ENCODE measurements at places on chromosomes 4 and X.
A peak's percentile ranks its signal among the peaks of the same experiment; 100 is the strongest.

GRCh38 chr4:6221851-6222760 is 21.8 kb upstream of the JAKMIP1 start:
- DNase-seq, result peak; percentile 86

DNA sequence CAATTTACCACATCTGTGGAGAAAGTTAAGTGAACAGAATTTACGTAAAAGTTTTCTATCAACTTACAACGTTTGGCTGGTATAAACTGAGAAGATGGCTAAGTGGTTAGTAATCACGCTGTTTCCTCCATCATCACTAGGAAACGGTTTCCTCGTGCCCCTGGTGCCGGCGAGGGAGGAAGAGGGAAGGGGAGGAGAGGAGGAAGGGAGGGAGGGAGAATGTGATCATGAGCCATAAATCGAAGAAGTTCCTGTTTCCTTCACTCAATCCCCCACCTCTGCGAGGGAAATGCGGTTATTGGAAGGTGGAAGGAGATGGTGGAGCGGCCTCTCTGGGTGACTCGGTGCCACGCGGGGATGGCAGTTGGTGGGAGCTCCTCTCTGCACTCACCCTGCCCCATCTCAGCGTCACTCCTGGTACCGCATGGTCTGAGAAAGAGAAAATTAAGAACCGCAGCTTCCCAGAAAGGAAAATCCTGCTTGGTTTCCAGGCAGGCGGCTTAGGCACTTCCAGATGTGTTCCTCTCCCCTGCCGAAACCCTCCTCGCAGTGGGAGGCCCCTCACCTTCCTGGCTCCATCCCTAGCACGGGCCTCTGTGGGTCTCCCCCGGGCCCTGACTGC is 216.8 kb downstream of the AFAP1 start:
- no peak for DNase-seq

GRCh38 chr4:64014647-64015046 is 394.6 kb downstream of the TECRL start:
- no peak for DNase-seq

- no peak for DNase-seq
These were observed 14.2 kb downstream of the FSTL5 start for GRCh38 chr4:162149644-162150043.

- no peak for DNase-seq
These were observed 56.4 kb downstream of the C4orf51 start for GRCh38 chr4:145736241-145736831.

DNA sequence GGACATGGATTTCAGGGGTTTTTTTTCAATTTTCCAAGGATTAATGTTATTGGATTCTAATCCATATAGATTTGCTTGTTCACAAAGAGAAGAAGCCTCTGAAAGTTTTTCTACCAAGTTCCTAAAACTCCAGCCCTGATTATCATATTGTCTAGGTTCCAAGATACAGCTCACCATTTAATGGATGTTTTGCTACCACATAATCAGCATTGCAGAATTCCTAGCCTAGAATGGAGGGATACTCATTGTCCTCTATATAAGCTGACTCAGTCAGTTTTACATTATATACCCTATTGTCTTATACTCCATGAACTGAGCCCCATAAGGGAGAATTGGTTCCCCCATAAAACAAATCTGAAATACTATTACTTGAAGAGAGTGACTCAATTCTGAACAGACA is 664.7 kb upstream of the FAM241A start:
- no peak for DNase-seq

DNA sequence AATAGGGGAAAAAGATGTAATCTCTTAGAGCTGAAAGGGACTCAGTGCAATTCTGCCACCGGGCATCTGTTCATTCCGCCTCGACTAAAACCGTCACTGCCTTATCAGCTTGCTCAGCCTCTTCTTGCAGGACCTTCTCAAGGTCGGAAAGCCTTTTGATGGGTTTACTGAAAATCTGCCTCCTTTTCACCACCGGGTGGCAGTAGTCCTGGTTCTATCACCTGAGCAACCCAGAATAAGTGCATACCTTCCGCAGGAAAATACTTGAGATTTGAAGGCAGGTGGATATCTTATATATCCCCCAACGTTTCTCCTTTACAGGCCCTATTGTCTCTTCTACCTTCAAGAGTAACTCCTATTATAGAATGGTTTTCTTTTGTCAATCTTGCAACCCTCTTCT is 103.4 kb upstream of the PAK3 start:
- peak; percentile 51 for DNase-seq

- DNase-seq, result no peak
These were observed 114.6 kb downstream of the UBE2K start for GRCh38 chr4:39812500-39812899.

GRCh38 chr4:155624478-155624877 is 42.2 kb upstream of the GUCY1A1 start:
- DNase-seq, result no peak

DNA sequence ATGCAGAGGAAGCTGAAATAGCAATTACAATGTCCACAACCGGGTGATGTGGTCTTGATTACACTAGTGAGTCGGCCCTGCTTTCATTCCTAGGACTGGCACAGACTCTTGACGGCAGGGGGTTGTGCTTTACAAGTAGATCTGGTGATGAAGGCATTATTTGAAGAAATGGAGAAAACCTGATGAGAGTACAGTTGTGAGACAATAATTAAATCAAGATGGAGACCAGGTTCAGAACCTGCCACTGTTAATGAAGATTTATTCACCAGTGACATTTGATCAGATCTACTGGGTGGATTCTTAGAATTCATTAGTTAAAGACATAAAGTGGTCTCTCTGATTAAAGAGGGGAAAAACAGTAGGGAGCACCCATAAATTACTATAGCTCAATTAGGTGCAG is 747.2 kb downstream of the STPG2 start:
- DNase-seq, result no peak

DNA sequence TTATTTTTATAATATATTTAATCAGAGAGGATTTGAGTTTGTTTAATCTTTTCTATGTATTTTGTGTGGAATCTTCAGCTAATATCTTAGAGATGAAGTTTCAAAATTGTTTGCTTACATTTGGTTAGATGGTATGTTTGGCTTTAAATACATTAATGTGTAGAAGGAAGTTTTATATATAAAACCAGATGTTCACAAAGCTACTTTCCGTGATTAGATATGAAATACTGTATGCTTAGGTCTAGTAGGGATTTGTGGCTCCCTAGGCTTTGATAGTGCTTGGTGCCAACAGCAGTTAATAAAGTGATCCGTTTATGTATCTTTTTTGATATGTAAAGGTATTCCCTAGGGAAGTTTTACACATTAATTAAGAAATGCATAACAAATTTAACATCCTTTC is 223.0 kb downstream of the ARHGAP10 start:
- DNase-seq, result no peak

- DNase-seq, result no peak
These were observed 187.5 kb upstream of the TBC1D9 start for GRCh38 chr4:140943486-140944198.

GRCh38 chrX:72141372-72142004 is 9.8 kb upstream of the RTL5 start:
- DNase-seq, result no peak

DNA sequence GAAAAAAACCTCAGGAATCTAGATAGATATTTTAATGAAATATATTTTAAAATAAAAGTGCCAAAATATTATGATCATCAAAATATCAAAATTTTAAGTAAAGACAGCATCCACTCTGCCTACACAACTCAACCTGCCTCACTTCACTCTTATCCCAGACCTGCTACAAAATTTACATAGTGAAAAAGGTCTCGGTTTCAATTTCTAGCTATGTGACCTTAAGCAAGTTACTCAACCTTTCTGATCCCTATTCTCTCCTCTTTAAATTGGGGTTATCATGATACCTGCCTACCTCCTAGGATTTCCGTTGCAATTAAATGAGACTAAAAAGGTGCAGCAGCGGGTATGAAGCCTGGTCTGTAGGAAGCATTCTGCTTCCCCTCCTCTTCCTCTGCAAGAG is 72.9 kb downstream of the FAM114A1 start:
- no peak for DNase-seq

DNA sequence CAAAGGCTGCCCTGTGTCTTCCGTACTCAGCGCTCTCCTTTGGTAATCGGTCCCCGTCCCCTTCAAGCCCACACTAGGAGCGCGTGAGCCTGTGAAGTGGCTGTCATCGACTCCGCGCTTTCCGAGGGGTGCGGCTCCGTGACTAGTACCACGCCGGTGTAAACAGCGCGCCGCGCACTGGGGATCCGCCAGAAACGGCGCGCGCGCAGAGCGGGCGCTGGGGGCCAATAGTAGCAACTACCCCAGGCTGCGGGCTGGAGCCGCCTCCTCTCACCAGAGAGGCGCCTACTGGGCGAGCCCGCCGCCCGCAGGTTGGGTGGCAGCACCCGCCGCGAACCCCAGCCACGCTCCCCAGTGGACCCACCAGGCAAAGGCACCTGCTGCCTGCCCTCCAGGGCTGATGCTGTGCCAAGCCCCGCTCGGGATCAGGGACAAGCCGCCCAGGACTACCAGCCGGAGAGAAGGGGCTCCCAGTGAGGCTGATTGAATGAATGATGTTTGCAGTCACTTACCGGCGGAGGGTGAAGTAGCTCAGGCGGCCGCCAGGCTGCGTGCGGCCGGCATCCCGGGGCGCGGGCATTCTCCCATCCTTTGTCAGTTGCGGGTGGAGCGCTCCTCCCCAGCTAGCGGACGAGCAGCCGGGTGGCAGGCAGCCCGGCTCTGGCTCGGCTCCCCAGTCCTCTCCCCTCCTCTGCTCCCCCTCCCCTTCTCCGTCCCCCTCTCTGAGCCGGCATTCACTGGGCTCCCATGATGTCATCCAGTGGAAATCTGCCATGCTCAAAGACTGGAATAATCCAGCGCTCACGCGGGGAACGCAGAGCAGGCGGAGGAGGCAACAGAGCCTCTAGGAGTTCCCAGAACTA is 370.3 kb upstream of the SMIM31 start:
- DNase-seq, result peak; percentile 81

GRCh38 chrX:42803320-42803719 is 25.4 kb upstream of the PPP1R2C start:
- DNase-seq, result no peak

GRCh38 chr4:147355847-147356246 is 125.0 kb upstream of the EDNRA start:
- DNase-seq, result no peak

DNA sequence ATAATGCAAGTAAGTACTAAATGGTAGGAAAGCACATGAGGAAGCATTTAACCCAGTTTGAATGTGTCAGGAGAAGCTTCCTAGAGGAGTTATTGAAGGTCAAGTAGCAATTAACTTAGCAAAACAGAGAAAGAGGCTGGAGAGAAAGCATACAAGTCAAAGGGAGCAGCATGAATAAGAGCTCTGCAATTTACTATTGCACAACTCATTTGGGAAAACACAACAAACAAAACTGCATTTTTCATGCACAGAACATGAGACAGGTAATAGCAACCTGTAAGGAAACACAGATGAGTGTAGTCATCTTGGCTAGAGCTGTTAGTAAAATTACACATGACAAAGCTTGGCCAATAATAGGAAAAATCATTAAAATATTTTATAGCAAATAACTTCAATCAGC is 538.1 kb downstream of the PPP4R3C start:
- no peak for DNase-seq

DNA sequence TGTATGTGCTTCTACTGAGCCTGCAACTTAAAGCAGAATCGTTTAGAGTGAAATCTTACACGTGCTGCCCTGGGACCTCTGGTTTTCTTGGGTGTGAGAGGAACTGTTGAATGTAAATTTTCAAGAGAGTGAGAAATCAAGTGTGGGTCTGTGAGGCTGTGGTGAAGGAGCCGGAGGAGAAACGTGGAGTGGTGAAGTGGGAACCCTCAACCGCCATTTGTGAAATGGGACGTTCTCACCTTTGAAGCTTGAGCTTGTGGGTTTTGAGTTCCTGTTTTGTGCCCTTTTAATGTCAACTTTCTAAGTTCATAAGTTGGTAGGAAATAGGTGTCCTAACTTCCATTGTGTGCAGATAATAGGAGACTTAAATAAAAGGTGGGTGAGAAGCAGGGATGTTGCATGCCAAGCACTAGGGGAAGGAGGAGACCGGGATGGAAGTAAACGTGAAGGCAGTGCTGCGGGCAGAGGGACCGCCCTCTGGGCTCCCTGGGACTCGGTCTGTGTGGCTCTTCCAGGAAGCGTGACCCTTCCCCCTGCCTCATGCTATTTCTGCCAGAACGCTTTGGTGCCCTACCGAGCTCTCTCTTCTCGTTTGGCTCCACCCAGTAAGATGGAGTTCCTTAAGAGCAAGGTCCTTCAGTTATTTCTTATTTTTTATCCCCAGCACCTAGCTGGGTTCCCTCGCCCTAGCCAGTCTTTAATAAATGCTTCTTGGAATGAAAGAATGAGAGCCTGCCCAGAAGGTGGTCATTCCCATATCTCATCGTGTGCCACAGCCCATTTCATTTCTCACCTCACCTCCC is 56.0 kb downstream of the TMEM131L start:
- DNase-seq, result no peak

DNA sequence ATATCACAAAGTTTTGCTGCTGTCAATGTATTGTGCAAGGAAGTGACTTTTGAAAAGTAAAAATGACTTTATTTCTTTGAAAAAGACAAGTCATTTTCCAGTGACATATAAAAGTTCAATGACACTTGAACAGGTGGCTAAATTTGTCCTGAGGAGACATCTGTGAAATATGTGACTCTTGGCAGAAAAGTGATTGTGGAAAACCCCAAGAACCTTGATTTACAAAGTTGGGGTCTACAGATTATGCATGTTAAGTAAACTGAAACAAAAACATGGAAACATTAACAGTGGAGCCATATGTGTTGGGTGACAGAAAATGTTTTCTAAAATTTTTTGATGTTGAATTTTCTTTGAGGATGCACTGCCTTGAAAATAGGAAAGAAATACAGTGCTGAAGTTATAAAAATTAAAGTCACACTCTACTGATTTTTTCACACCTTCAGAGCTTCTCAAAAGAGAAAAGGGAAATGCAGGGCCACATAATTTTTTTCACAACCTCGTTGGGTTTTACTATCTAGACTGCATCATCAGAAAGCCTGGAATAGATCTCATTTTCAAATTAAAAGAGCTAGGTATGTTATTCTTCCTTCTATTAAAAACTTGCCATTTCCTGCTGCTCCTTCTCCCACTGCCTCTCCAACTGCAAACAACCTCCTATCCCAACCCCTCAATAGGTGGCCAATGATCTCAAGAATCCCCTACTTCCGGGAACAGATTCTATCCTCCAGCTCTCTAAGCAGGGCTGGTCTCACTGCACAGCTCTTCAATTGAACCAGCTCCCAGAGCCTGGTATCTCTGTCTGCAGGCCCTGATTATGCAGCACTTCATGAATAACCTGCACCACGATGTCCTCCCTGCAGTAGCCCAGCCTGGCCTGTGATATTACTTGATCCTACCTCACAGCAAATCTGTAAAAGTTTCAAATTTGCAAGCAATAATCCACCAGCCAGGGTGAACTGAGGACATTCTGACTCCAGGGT is 570.8 kb upstream of the CPEB2 start:
- DNase-seq, result no peak

GRCh38 chrX:37863728-37864127 is 16.4 kb upstream of the DYNLT3 start:
- DNase-seq, result no peak

- no peak for DNase-seq
These were observed 1.7 kb upstream of the MXRA5 start for GRCh38 chrX:3348191-3348590.

DNA sequence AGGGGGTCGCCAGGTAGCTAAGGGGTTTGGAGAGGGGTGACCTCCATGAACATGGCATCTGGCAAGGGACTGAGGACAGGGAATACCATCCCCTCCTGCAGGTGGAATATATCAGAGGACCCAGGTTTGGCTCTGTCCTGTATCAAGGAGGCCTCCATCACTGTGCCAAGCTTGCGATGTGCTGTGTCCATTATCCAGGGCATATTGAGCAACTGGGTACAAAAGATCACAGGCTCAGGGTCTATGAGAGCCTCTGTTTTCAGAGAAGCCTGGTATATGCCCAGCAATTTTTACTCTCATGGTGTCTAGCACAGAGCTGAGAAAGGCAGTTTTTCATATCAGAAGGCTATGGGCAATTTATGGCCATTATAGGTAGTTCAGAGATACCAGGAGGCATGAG is 16.6 kb upstream of the TCEAL5 start:
- DNase-seq, result no peak

Measured in hepatocyte (in vitro differentiated cells).